Non-pigmented ciliary epithelial cell (primary cell): ENCODE measurements at places on chromosomes 3 and 15.

DNA sequence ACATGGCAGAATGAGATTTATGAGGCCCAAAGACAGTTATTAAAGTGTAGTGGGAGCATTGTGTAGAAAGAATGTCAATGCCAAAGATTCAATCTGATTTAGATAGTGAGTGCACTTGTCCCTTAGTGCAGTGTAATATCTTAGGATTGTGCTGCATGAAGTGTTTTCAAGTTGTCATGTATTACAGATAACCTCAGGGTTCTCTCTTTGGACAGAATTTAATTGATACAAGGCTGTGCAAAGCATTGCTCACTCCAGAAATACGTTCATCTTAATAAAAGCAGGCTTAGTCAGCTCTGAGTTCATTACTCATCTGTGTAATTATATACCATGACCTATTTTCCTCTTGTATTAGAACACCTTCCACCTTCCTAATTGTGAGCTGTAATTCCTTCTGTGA, 16.0 kb upstream of the GPR171 start:
- DNase-seq = peak; percentile 67

- no peak for DNase-seq
Measured at GRCh38 chr3:184731786-184732537, 20.1 kb upstream of the MAGEF1 start.

- DNase-seq = no peak
Measured at GRCh38 chr3:49720855-49721595, 1.5 kb upstream of the AMIGO3 start.

DNA sequence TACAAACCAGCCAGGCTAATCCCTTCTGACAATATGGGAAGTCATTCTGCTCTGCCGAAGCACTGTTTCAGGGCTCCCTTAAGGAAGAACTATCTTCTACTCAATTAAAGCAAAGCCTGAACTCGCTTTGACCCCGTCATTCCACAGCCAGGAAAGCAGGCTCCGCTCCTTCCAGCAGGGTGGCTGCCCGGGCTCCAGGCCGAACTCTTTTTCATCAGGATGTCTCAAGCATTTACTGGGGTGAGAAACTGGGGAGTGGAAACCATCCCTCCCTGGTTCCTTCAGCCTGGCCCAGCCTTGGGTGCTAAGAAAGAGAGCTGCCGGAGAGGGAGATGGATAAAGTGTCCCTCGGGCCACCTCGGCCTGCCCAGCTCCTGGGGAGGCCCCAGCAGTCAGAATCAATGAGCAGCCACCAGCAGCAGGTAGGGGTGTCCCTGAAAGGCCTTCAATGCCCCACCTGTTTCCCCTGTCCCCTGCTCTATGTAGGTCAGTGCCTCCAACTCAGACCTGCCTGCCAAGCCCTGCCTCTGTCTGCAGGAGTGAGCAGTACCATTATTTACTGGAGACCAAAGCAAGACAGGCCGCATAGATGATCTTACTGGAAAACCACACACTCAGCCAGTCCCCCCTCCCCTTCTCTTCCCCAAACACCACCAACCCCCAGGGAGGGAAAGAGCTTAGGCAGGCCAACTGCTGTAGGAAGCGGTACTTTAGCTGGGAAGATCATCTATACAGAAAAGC, 225.6 kb upstream of the TLE3 start:
- no peak for DNase-seq

DNA sequence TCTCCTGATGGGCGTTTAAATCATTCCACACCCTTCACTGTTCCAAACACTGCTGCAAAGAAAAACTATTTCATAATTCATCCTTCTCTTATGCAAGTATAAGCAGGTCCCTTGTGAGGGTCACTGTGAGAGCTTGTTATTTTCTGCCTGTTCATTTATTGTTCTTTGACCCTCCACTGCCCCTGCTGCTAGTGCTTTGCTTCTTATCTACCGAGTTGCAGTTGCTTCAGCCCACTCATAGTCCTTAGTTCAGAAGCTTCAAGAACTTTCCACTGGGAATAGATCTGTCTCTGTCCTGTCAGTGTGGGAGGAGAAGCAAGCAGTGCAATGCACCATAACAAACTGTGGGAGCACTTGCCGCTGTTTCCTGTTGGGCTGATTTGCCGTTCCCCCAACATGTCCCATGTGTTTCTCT, 39.8 kb downstream of the RIOX2 start:
- no peak for DNase-seq

GRCh38 chr3:133283958-133284807, 115.7 kb upstream of the BFSP2 start:
- no peak for DNase-seq

DNA sequence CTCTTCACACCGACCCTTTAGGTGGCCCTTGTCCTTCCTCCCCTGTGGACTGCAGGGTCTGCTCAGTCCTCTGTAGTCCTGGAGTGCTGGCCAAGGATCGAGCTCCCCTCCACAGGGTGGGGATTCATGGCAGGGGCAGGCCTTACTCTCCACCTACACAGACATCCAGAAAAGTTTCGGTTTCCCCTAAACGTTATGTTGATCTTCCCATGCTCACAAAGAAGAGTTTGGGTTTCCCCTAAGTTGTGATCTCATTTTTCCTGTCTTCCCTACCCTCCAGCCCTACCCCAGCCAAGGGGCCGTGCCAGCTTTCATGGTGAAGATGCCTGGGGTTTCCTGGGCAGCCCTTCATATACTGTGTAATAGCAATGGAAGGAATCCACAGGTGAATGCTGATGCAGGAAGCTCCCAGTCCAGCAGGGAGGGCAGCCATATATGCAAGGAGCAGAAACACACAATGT, 10.3 kb downstream of the STOML1 start:
- DNase-seq = no peak

DNA sequence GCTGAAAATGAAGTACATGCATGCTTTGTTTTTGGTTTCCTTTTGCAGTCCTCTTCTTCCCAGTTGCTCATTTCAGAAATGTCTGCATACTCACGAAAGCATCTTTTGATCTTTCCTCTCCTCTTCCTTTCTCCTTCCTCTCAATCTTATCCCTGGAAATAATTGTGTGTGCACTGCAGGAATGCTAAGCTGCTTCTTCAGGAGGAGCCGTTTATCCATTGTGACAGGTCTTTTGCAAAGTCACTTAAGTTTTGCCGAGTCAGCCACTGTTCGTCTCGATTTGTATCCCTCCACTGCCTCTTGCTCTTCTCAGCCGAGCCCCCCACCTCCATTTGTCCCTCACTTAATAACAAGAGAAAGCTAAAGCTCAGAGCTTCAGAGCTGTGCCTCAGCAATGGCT, 597.6 kb downstream of the AGBL1 start:
- DNase-seq = no peak

- no peak for DNase-seq
Measured at GRCh38 chr15:67823314-67824196, 1.8 kb upstream of the SKOR1 start.

- DNase-seq = no peak
Measured at GRCh38 chr15:77421370-77421700, 647 bp downstream of the HMG20A start.

GRCh38 chr15:86906376-86906775, 826.7 kb downstream of the AGBL1 start:
- no peak for DNase-seq

DNA sequence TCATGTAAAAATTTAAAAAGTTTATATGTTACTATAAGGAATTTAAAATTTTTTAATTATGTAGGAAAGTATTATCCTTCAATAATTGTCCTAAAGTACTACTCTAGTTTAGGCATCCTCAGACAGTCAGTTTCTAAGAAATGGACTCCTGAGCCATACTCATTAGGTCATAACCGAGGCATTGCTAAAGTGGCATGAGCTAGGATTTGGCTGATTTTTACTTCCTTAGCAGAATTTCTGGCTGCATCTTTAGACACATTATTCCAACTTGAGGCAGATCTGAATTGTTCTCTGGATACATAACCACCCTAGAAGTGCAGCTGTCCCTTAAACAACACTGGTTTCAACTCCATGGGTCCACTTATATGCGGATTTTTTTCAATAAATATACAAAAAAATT, 38.3 kb downstream of the IFT57 start:
- no peak for DNase-seq

GRCh38 chr15:69804786-69805185, 292.9 kb downstream of the TLE3 start:
- DNase-seq = no peak

- no peak for DNase-seq
Measured at GRCh38 chr3:20043825-20044224, 3.6 kb downstream of the KAT2B start.

- no peak for DNase-seq
Measured at GRCh38 chr3:40582401-40583027, 57.8 kb downstream of the ZNF621 start.

- DNase-seq = no peak
Measured at GRCh38 chr3:169573148-169573547, 90.4 kb downstream of the MECOM start.

DNA sequence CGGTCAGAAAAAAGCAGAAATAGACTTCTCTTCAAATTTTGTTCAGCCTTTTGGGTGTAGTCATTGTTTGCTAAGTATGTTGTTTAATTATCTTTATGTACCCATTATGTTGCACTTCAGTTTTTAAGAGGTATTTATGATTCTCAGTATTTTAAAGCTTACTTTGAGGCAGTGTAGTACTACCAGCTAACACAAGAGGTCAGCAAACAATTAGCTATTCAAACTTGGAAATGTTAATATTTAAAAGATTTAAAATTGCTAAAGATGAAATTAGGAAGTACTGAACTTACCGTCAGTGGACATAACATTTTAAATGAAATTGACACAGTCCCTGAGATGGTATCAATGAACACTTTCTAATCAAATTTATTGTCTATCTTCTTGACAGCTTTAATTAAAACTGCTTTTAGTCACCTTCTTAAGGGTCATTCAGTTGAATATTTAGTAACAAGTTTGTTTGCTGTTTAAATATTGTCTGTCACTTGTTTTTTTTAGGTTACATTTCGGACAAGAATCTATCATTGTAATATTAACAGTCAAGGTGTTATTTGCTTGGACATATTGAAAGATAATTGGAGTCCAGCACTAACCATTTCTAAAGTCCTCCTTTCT, 28.1 kb downstream of the NKIRAS1 start:
- DNase-seq = no peak

- DNase-seq = no peak
Measured at GRCh38 chr3:167837466-167837865, 101.9 kb downstream of the SERPINI1 start.

DNA sequence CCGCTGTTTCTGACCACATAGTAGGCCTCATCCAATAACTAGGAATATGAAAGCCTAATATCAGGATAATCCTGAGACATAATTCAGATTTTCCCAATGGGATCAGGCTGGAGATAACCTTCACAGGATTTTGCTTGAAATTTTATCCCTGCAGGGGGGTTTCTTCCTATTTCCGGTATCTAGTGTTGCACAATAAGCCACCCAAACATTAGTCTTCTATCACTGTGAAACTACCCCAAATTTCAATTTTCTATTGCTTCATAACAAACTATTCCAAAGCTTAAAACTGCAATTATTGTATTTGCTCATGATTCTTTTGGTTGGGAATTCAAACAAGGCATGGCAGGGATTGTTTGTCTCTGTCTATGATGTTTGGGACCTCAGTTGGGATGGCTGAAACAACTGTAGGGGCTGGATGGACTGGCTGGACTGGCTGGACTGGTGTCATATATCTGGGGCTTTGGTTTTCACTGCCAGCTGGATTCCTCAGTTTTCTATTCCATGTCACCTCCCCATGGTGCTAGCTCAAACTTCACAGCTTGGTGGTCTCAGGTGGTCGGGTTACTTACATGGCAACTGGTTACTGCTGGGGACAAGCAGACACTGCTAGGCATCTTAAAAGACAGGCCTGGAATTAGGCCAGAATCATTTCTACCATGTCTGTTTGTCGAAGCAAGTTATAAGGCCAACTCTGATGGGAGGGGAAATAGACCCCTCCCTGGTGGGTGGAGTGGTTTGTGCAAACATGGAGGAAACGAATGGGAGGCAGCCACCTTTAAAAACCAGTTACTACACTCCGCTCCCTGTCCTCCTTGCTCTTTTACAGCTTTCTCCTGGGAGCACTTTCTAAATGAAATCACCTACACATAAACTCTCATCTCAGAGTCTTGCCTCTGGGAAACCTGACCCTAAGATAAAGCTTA, 88.2 kb upstream of the STT3B start:
- DNase-seq = no peak

GRCh38 chr3:52177701-52178042, 20.3 kb upstream of the ALAS1 start:
- no peak for DNase-seq

- no peak for DNase-seq
Measured at GRCh38 chr15:73031648-73032047, 20.6 kb upstream of the NEO1 start.

GRCh38 chr15:70243686-70244540, 146.2 kb upstream of the TLE3 start:
- no peak for DNase-seq

DNA sequence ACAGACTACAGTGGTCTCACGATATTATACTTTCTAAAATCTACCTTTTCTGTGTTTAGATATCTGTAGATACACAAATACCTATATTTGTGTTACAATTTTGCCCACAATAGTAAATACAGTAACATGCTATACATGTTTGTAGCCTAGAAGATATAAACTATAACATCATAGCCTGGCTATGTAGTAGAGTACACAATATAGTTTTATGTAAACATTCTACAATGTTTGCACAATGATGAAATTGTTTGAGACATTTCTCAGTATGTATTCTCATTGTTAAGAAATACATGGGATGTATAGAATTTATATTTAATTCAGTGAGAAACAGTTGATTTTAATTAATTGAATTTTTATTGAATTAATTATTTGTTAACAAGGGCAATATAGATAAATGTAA, 1367.0 kb downstream of the OTOL1 start:
- DNase-seq = no peak

GRCh38 chr3:172271386-172271976, 176.8 kb downstream of the GHSR start:
- DNase-seq = no peak

DNA sequence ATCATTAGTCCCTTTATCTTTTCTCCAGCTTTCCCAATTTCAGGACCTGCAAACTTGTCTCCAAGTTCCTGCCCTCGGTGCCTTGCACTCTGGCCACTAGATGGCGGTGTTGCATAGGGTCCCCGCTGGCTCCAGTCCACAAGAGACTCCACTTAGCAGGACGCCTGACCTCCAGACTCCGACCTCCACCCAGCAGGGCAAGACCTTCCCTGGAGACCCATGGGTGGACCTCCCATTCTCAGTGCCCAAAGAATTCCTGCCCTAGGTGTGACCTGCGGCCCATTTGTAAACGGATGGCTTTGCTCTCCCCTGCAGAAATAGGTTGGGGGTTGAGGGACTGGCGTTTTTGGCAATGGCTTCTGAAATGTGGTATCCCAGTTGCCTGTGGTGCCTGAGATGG, 82.6 kb downstream of the LSM3 start:
- no peak for DNase-seq

DNA sequence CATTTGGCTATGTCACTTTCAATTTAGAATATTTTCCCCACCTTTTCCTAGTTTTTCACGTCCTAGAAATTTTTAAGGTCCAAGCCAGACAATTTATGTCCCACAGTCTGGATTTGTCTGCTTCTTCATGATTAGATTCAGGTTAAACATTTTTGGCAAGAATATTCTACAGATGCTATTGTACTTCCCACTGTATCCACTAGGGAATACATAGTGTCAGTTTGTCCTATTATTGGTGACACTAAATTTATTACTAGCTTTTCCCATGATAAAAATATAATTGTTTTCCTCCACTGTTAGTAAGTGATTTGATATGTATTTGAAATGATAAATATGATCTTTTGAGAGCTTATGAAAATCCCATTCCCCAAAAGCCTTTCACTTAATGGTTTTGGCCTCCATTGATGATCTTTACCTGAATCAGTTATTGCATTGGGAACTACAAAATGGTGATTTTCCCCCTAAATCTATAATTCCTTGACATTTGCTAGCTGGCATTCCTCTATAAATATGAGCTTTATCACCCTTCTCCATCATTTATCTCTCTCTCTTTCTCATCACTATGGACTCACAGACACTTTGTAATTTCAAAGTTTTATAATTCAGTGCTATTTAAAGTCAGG, 8.3 kb downstream of the ARL14 start:
- no peak for DNase-seq
